Right forelimb (tissue), 1 donor: ENCODE measurements at places on chromosomes 16 and 17.

GRCh38 chr16:85254921-85255320 lies 142.6 kb upstream of the CIBAR2 start:
- no peak for DNase-seq

- no peak for DNase-seq
Measured at GRCh38 chr17:80565343-80566053, 20.9 kb downstream of the RPTOR start.

GRCh38 chr16:27430512-27430911 lies 28.5 kb downstream of the IL21R start:
- DNase-seq: no peak

DNA sequence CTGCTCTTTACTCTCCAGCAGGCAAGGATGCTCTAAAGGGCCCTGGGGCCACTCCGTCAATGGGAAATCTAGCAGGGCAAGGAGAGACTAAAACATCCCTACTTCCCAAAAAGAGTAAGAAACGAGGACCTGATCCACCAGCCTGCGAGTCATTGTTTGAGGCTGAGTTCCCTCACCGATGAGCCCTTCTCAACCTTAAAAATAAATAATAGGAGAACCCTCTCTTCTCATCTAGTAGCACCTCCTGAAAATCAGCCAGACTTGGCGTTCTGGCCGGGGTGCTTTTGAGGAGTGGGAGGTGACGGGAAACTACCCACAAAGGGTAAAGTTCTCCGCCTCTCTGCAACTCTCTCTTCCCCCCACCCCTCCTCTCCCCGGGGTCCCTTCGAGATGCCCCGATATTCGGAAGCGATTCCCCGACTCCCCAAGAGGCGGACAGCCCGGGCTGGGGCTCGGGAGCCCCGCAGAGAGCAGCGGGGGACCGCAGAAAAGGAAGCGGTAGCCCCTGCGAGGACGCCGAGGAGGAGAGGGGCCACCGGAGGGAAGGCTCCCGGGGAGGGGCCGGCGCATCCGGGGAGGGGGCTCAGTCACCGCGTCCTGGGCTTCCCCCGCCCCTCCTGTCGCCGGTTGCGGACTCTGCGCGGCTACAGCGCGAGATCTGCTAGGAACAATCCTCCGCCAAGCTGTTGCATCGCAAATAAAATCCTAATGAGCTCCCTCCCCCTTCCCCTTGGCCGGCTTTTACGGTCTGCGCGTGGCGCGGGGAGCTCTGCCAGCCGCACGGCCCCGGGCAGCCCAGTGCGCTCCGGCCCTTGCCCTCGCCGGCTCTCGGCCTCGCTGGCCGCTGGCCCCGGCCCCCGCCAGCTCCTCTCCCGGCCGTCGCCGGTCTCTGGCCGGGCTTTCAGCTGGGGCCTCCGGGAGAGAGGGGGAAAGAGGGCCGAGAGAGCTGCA lies 1.3 kb downstream of the HOXB9 start:
- no peak for DNase-seq

DNA sequence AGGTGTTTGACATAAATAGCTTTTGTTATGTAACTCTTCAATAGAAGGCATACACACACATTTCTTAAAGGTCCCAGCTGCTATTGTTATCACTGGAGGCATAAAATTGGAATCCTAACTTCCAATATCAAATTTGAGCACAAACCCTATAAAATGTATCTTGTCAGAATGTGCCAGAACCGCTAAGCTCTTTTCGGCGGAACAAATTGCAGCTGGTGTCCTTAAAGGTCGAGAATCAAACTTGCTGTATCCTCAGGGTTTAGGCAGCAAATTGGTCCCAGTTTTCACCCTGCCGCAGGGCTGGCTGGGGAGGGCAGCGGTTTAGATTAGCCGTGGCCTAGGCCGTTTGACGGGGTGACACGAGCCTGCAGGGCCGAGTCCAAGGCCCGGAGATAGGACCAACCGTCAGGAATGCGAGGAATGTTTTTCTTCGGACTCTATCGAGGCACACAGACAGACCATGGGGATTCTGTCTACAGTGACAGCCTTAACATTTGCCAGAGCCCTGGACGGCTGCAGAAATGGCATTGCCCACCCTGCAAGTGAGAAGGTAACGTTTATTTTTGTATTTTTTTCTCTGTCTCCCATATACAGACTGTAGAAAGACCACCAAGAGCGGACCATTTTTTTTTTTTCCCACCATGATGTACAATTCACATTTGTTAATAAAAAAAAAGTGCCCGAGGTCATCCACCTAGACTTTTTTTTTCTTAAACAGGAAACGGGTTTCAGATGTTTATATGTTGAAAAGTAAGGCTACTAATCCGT lies 297.1 kb downstream of the IRF8 start:
- no peak for DNase-seq

DNA sequence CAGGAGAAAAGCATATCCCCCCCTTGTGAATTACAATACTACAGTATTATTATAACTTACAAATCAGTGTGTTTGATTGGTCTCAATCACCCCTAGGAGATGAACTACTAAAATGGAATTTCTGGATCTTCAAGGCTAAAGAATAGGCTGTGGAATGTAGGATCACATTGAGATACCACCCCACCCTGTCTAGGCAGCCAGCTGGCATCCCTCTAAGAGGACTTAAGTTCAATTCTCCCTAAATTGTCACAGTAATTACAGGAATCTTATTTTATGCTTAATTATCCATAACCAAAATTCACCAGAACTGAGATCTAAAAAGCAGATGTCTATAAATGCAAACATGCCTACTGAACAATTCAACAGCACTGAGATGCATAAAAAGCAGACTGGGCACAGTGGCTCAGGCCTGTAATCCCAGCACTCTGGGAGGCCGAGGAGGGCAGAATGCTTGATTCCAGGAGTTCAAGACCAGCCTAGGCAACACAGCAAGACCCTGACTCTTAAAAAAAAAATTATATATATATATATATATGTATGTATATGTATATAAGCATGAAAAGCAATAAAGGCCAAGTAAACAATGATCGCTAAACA lies 12.0 kb downstream of the AP1G1 start:
- DNase-seq: no peak

DNA sequence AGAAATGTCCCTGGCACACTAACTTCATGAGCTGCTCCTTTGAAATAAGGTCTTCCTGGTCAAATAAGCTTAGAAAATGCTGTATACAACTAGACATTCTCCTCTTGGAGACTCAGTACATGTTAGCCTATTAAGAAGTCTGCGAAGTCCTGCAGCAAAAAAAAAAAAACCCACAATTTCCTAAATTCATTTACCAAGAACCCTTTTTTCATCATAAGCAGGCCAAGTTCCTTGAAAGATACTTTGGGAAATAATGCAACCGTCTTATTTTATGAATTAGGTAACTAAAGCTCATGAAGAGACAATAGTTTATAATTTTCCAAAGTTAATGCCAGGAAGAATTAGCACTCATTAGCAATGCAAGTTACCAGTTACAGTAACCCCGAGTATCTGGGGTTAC lies 49.0 kb upstream of the HAS3 start:
- DNase-seq: no peak

DNA sequence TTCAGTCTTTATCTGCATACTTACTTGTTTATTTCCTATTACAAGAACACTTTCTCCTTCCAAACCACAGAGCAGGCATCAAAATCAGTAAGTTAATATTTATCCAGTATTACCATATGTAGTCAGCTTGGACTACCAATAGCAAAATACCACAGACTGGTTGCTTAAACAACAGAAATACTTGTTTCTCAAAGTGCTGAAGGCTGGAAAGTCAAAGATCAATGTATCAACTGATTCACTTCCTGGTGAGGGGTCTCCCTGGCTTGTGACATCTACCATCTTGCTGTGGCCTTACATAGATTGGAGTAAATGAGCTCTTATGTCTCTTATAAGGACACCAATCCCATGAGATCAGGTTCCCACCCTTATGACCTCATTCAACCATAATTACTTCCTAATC lies 2.6 kb downstream of the STXBP4 start:
- no peak for DNase-seq

- peak; percentile 68 for DNase-seq
Measured at GRCh38 chr17:81371910-81372760, 23.1 kb upstream of the BAHCC1 start.

DNA sequence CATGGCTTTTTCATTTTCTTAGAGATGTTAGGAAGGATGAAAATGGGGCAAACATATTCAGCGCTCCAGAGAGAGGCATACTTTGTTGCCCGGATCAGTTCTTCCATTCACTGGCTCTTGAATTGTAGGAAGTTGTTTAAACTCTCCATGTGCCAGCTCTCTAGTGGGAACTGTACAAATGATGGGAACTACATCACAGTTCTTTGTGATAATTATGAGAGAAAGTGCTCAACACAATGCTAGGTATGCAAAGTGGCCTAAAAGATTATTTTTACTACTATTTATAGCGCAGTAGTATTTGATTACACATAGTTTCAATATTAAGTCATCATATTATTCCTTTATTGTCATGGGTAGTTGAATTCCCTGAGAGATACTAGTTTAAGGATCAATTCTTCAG lies 268.5 kb downstream of the RBFOX1 start:
- no peak for DNase-seq

- DNase-seq: no peak
Measured at GRCh38 chr17:443109-443508, 90.5 kb upstream of the RPH3AL start.

DNA sequence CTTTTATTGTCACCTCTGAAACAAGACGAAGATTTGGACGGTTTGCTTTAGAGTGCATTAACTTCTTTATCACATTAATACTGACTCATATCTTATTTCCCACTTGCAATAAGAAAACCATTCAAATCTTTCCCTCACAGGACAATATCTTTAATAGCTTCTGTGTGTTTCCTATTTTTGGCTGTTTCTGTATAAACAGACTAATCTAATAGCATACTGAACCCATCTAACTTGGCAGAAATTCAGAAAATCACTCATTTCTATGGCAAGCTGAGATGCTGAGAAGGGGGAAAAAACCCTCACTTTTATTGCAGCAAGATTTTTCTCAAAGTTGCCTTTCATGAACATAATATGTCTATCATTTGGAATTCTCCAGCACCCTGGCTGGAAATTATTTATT lies 524.9 kb downstream of the WWOX start:
- no peak for DNase-seq

- no peak for DNase-seq
Measured at GRCh38 chr17:80982426-80982974, 9.1 kb upstream of the CHMP6 start.

DNA sequence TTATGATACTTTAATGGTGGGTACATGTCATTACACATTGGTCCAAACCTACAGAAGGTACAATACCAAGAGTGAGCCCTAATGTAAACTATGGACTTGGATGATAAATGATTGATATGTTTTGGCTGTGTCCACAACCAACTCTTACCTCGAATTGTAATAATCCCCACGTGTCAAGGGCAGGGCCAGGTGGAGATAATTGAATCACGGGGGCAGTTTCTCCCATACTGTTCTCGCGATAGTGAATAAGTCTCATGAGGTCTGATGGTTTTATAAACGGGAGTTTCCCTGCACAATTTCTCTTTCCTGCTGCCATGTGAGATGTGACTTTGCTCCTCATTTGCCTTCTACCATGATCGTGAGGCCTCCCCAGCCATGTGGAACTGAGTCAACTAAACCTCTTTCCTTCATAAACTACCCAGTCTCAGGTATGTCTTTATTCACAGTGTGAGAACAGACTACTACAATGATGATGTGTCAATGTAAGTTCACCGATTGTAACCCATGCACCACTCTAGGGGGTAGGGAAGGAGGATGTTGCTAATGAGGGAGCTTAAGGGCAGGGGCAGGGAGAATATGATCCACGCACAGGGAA lies 7.0 kb upstream of the METTL22 start:
- no peak for DNase-seq

GRCh38 chr16:29698042-29698441 lies 19.1 kb downstream of the QPRT start:
- DNase-seq: no peak

DNA sequence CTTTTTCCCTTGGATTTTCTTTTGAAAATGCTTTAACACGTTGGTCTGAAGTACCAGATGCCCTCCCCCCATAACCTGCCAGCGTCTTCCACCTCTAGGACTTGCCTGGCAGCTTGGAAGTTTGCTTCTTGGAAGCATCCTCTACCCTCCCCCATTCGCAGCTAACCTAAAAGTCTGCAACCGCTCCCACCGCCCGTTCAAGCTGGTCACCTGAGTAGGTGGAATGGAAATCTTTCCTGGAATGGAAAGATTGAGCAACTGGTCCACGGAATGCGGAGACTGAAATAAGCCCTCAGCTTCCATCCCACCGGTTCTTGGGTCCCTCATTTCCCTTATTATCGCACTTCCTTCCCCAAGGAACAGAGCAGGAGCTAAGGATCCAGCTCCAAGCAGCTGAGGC lies 31.4 kb downstream of the HS3ST3B1 start:
- DNase-seq: no peak

GRCh38 chr17:48375356-48375755 lies 54.7 kb downstream of the SKAP1 start:
- DNase-seq: no peak
